ENCODE measurements at places on chromosomes 12 and 14. TPM values are rescaled to one million over a fixed set of nuclear protein-coding genes. Genes with fewer than 3 reads are reported as not detected.

DNA sequence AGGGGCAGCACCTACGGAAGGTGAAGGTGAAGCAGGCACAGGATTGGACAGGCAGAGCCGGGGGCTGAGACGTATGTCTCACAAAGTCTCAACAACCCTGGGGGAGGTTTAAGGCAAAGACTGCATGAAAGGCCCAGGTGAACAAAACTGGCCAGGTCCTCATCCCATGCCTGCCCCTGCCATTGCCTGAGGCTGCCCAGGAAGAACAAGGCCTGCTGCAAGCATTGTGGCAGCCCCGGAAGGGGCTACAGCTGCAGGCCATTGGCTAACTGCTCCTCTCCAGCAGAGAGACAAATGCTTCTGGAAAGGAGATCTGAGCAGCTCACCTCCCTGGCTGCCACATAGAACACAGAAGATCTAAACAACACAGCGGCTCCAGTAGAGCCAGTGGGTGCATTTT, 20.4 kb upstream of the TMEM179 start:
- no peak for DNase-seq

DNA sequence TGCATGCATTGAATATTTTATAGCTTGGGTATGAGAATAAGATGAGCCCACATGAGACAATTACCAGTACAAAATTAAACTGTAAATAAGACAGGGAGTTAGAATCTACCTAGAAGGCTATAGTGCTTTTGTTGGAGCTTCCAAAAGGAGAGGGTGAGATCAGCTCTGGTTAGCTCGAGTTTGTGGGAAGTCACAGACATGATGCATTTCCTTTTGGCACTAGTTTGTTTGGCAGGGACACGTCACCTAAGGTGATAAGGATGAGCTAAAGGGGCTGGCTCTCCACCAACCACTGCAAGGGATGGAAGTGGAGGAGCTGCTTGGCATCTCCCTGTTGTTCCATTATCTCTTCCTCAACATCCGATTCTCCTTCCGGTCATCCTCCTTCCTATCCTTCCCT, 48.5 kb upstream of the CPM start:
- no peak for DNase-seq

GRCh38 chr14:51023964-51024363, 70.9 kb downstream of the TRIM9 start:
- DNase-seq, result no peak

- DNase-seq, result no peak
Measured at GRCh38 chr12:46459111-46459510, 86.5 kb upstream of the SLC38A2 start.

DNA sequence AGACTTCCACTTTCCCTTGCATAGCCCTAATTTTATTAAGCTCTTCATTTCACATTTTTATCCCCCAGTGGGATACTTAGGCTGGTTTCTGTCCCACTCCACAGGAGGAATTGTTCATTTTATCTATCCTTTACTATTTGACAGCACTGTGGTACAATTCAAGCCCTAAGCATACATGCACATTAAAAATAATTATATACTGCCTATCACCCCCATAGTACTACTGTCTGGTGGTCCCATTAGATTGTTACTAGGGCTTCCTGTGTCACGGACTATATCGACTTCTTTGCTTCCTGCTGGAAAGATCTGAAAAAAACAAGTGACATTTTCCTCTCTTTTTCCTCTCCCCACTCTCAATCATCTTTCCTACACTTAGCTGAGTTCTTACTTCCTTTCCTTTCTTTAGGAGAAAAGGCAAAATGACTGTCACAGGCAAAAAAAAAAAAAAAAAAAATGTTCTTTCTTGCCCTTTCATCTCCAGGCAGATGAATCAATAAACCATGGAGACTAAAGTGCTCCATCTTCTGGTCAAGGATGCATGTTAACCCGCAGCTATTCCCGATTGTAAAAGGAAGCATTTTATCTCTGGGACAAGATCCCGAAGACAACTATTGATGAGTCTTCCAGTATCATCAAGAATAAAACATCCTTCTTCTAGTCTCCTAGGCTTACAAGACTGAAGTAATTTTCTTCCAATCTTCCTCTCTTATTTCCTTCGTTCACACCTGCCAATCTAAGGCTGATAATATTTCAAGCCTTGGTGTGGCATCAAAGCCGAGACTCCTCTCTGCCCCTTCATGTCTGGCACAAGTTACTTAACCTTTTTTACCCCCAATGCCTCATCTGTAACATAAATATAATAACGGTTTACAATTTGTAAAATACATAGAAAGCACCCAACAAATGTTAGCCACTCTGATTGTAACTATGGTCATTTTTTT, 94.4 kb upstream of the PLEKHG7 start:
- no peak for DNase-seq

DNA sequence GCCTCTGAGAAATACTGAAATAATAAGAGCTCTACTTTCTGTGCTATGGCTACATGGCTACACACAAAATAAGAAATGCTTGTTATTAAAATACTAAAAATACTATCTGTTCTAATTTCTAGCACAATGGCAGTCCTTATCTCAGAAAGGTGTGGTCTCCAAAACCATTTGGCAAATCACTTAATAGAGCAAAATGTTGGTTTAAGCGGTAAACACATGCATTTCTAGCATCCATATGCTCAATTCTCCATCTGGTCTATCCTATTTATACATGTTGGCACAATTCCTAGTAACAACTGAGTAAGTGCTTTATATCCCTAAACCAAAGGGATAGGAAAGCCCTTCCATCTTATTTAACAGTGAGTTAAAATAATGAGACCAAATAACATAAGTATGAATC, 107.0 kb downstream of the PAPLN start:
- no peak for DNase-seq

DNA sequence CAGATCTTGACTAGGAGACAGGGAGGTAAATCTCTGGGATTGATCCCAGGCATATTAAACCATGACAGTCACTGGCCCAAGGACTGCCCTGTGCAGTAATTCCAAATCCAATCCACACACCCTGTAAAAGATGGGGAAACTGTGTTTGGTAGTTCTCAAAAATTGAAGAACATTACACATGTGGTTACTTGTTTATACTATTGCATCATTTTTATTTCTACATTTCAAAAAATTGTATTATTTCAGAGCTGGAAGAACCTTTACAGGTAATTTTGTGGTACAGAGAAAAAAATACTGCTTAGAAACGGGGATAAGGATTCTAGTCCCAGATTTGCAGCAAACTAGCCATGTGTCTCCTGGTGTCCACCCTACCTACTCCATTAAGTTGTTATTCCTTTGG, 400.5 kb downstream of the LRIG3 start:
- DNase-seq, result no peak

GRCh38 chr14:25042362-25043299, 7.3 kb downstream of the STXBP6 start:
- DNase-seq, result no peak

Gene RGS6
- 22.4 TPM for total RNA-seq

Gene RTRAF
- total RNA-seq, result 159 TPM

Gene METAP2
- total RNA-seq, result 63.5 TPM

Gene KIAA0586
- 17.0 TPM for total RNA-seq

Gene KRT1
- total RNA-seq, result not detected

Gene PTCSC3
- not detected for total RNA-seq
